ENCODE measurements at places on chromosomes 7 and 10.

DNA sequence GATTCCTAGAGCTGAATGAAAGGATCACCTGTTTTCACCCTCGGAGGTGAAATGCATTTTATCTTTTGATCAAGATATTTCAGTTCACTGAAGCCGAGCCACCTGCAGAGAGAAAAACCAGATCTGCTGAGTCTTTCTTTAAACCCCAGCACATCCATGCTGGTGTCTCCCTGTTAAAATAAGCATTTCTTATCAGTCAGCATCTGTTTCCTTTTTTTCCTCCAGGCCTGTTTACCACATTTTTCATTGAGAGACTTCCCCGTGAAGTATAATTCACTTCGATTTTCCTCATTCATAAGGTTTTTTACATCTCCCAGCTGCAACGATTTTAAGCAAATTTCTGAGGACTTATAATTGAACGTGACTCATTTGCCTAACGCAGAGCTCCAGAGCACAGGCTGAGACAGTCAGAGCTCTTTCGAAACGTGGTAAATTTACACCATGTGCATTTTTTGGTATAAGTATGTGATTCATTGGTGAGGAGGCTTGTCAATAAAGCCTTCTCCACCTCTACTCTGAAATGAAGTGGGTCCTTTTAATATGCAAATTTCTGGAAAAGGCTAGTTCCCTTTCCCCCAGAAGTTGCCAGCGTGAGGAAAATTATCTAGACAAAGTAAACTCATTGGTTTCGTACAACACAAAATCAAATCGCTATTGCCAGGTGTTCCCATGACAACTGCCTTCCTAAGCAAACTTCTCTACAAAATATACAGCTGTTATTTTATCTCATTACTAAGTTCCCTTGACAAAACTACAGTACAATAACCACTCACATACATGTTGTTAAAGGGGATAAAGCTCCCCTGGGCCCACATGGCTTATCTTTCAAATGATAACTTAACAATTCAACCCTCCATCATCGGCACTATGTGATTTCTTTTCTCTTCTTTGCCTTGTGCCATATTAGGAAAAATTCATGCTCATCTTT lies 374.8 kb upstream of the AKR1E2 start:
- peak; percentile 41 for DNase-seq

DNA sequence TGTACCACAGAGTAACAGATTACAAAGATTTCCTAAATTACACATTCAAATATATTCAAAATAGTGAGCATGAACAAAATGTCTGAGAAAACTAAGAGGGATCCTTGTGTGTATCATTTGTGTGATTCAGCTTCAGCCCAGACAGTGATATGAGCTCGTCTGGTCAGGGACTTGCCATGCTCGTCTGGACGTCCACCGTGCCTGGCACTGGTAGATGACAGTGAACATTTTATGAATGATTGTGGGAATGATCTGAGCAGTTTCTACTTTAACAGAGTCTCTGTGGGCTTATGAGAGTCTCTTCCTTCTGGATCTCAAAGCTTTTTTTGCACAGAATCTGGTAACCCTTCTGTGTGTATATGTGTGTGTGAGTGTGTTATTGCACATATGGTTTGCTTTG lies 34.2 kb upstream of the ANKRD2 start:
- no peak for DNase-seq

DNA sequence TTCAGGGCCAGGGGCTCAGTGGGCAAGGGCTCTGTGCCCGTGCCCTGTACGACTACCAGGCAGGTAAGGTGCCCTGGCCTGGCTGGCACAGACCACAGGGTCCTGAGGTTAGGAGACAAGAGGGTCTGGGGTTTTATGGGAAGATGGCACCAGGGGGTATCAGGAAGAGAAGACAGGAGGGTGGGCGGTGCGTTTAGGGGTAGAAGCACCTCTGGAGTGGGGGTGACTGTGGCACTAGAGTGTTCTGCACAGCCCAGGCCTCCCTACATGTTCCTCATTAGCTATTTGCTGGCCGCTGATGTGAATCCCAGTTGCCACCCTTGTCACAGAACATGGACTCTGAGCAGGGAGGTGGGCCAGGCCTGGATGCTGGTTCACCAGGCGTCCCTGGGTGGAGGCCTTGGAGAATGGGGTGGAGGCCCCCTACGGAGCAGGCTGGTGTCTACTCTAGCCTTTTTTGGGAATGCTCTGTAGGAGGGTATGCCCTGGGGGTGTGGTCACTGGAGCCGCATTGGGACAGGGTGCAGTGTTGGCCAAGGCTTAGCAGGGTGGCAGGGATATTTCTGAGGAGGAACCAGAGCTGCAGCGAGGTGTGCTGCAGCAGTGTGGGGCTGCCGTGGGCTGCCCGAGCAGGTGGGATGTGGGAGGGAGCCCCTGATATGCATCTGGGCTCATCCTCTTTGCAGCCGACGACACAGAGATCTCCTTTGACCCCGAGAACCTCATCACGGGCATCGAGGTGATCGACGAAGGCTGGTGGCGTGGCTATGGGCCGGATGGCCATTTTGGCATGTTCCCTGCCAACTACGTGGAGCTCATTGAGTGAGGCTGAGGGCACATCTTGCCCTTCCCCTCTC lies 5.0 kb downstream of the PGAM2 start:
- DNase-seq = no peak

GRCh38 chr10:63115732-63116383 lies 17.3 kb upstream of the NRBF2 start:
- DNase-seq = no peak

DNA sequence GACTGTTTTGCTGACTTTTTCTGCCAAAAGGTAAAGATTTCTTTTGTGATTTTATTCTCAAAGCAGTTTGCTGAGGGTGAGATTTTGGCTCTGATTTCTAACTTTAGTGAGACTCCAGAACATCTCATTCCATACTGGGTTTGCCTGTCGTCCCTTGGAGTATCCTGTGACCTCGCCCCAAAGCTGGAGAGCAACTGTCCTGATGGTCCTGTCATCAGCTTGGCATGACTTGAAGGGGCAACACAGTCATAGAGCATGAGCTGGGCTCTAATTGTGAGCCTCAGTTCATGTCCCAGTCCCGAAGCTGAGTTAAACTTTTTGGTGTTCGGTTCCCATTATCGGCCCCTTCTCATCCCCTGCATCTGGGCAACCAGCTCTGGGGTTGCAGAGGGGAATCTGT lies 23.4 kb downstream of the C10orf90 start:
- no peak for DNase-seq

GRCh38 chr10:62093863-62094291 lies 174.8 kb downstream of the RTKN2 start:
- DNase-seq = no peak

DNA sequence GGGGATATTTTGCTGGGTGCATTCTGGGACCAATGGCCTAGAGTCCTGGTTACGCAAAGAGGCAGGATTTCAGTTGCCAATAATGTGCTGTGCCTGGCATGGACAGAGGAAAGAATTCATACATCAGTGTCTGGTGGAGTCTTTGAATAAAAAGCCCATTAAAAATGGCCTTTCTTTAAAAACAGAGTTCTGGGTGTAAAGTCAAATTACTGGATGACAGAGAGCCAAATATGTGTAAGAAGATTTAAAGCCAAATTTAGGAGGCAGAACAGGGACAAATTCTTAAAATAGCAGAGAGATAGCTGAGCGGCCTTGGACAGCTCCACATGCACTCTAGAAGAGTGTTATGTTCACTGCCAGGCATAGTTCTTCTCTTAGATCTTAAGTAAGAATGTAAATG lies 60.8 kb upstream of the MEOX2 start:
- no peak for DNase-seq

DNA sequence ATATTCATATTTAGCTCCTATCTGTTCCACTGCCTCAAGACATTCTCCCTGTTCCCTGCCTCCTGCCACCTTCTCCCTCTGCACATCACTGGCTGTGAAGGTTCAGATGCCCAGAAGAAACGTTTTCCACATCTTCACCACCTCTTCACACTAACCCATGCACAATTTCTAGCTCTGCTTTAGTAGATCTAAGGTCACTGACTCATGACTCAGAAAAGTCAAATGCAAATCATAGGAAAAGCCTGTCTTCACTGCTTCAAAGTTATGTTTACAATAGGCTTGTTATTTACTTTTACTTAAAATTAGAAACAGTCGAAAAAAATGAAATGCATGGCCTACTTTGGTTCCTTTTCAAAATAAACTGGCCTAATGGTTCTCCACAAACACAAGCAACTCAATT lies 2.5 kb downstream of the SCRN1 start:
- no peak for DNase-seq

DNA sequence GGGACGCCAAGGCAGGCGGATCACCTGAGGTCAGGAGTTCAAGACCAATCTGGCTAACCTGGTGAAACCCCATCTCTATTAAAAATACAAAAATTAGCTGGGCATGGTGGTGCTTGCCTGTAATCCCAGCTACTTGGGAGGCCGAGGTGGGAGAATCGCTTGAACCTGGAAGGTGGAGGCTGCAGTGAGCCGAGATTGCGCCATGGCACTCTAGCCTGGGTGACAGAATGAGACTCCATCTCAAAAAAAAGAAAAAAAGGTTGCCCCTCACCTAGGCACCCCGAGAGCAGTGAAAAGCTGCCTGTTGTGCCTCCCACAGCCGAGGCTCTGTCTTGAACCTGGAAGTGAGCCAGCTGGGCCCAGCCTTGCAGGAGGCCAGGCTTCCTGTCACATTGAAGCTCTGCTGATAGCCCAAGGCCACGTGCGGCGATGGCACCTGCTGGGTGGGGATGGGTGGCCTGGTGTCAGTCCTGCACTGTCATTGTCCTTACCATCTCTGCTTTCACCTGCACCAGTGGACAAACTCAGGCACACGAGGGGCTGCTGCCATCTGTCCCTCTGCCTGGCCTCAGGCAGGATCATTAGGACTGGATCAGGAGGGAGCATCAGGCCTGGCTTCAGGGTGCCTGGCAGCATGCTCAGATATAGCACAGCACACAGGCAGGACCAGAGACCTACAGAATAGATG lies 37.8 kb downstream of the DNAJB12 start:
- DNase-seq = peak; percentile 76

- DNase-seq = no peak
These were observed 20.2 kb downstream of the MCU start for GRCh38 chr10:72712136-72712535.

DNA sequence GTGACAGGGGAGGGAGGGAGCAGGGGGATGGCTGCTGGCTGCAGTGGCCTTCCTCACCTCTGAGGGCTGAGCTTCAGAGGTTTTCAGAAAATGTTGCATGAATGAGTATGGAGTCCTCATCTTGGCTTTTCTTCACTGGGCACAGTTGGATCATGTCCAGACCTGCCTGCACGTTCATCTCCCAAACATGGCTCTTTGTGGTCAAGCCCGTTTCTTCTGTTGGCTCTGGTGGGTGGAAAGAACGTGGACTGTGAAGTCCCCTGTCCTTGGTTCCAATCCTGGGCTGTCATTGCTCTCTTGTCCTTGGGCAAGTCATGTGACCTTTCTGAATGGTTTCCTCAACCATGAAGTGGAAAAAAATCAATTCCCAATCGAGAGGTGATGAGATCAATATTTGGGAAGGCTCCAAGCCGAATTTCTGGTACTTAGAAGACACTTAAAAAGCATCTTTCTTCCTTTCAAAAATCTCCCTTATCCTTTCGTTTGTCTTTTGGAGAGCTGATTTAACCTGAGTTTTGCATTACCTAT lies 34.5 kb downstream of the TSPAN14 start:
- DNase-seq = no peak

- DNase-seq = no peak
These were observed 665.4 kb downstream of the AUTS2 start for GRCh38 chr7:70263471-70264255.

DNA sequence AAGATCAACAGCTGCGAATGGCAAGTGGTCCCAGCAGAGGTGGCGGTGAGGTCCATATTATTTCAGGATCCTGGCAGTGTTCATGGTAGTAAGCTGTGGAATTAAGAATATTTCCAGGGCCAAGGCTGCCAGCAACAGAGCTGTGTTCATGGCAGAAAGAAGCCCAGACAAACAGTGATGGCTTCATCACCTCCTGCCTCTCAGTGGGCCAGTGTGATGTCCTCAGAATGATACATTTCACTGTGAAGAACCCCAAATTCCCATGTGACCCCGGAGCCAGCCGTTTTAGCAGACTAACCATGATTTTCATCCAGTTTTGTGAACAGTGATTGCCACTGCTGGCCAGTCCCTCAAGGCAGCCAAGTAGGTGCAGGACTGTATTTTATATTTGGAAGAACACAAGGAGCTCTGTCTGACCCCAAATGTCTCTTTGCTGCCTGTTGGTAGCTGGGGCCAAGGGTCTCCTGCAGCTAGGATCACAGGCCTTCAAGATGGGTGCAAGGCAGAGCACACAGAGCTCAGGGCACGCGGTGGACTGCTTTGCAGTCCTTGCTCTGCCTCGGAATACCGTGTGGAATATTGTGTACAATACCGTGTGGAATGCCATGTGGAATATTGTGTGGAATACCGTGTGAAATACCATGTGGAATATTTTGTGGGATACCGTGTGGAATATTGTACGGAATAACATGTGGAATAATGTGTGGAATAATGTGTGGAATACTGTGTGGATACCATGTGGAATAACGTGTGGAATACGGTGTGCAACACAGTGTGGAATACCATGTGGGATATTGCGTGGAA lies 132.3 kb upstream of the CHST15 start:
- no peak for DNase-seq

DNA sequence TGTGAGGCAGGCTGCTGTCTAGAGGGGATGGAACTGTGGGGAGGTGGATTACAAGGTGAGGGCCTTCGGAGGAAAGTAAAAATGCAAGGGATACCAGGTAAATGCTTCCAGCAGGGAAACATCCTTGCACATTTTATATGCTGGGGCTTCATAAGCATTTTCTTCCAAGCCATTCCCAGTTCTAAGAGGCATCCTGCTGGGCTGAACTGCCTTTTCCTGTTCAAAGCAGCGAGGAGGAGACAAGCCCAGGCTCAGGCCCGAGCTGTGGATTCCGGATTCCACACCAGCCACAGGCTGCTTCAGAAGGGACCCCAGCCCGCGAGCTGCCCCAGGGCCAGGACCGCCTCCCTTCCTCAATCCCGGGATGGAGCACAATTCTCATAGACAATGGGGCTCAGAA lies 249.7 kb downstream of the TNS3 start:
- DNase-seq = no peak

DNA sequence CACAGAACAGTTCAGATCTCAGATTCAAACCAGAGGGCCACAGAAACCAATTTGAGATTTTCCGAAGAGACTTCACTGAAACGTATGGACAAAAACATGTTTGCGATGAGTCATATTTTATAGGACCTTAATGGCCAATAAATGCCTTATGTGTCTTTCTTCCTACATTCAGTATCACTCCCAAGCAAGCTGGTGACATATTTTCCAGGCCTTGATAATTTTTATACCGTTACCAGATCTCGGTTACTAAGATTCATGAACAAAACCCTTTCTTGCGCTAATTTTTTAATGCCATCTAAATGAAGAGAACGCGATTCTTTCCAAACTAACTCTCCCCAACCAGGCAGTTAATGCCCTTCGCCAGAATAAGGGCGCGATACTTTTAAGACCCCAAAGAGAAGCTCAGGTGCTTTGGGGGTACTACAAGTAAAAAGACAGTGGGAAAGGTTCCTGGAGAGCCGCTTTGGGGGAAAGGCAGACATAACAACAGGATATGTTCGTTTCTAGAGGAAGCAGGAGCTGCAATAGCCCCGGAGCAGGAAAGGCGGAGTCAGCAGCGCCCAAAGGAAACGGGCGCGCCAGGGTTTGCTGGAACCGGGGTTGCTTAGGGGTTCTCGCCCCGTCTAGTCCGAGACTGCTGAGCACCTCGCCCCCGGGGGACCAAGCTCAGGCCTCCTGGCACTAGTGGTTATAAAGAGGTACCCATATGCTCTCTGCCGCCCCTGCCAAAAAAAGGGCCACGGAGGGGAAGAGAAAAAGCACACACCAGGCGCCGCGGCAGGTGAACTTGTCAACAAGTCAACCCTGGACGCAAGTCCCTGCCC lies 884 bp downstream of the ICA1 start:
- DNase-seq = peak; percentile 86

Data from NCI-H2081 (cell line).